ENCODE measurements at places on chromosomes 4 and X.
A peak's percentile ranks its signal among the peaks of the same experiment; 100 is the strongest.

GRCh38 chr4:86386817-86387415 is 27.1 kb upstream of the MAPK10 start:
- no peak for DNase-seq

DNA sequence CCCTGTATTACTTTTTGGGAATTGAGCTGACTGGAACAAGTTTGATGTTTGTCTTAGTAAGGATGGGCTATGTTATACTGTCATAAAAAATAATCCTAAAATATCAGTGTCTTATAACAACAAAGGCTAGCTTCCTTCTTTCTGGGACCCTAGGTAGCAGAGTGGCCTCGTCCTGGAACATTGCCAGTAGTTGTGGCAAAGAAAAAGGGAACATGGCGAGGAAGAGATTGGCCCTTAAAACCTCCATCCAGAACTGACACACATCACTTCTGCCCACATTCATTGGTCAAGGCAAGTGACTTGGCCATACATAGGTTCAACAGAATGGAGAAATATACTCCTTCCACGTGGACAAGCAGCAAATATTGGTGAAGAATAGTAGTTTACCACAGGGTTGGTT is 287.9 kb downstream of the PPP1R2C start:
- DNase-seq: no peak

DNA sequence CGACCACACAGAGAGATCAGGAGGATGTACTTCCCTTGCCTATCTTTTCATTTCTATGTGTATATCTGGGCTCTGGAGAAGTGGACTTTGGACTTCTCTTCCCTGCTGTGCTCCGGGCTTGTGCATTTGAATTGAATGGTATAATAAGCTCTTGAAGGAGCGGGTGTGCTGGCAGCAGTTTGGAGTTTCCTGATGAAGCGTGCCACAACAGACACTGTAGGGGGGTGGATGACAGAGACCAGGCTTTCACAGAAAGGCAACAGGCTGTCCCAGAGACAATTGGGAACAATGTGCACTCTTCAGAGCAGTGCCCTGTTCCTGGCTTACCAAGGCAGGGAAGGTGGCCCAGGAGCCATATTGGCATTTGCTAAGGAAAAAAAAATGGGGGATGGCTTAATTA is 170.1 kb downstream of the FRMPD4 start:
- no peak for DNase-seq

DNA sequence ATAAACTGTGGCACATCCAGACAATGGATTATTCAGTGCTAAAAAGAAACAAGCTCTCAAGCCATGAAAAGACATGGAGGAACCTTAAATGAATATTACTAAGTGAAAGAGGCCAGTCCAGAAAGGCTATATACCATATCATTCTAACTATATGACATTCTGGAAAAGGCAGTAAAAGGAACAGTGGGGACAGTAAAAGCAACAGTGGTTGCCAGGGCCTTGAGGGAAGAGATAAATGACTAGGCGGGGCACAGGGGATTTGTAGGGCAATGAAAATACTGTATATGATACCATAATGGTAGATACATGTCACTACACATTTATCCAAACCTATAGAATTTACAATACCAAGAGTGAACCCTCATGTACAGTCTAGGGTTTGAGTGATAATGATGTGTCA is 115.3 kb downstream of the ATP8A1 start:
- no peak for DNase-seq

DNA sequence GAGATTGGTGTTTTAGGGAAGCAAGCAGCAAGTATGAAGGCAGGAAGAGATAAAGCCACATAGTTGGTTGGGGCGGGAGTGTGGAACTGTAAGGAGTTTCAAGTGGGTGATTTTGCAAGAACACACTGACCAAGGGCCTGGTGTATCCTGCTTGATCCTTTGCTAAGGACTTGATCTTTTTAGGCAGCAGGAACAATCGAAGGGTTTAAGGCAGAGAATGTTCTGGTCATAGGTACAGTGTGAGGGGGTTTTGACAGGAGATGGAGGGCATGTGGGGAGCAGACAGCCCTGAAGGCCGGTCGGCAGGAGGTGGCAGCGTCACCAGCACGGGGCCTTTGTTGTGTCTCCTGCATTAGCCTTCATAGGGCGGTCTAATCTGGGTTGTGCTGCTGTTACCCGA is 54.7 kb downstream of the FAM193A start:
- DNase-seq: no peak

- DNase-seq: no peak
Measured at GRCh38 chr4:27270435-27270834, 409.8 kb downstream of the STIM2 start.

- no peak for DNase-seq
Measured at GRCh38 chrX:73446831-73447230, at the start of gene CDX4. CDX4 (plus strand) TSS chrX:73447053; CDS start chrX:73447254, 201 bp downstream.

- no peak for DNase-seq
Measured at GRCh38 chr4:81627590-81627989, 155.9 kb upstream of the RASGEF1B start.

GRCh38 chrX:101383679-101384205 is 2.2 kb downstream of the BTK start:
- no peak for DNase-seq

DNA sequence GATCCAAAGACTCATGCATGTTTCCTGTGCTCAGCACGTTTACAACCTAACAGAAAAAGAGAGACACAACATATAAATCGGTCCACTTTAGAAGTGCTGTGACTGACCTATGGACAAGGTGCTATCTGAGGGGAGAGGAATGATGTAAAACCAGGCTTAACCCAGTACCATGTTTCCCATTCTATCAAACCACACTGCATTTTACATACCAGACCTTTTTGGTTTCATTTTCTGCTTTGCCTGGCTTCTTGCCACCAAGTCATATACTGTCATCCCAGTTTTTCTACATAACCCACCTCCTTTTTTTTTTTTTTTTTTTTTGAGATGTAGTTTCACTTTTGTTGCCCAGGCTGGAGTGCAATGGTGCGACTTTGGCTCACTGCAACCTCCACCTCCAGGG is 82.2 kb downstream of the KLF8 start:
- peak; percentile 67 for DNase-seq

DNA sequence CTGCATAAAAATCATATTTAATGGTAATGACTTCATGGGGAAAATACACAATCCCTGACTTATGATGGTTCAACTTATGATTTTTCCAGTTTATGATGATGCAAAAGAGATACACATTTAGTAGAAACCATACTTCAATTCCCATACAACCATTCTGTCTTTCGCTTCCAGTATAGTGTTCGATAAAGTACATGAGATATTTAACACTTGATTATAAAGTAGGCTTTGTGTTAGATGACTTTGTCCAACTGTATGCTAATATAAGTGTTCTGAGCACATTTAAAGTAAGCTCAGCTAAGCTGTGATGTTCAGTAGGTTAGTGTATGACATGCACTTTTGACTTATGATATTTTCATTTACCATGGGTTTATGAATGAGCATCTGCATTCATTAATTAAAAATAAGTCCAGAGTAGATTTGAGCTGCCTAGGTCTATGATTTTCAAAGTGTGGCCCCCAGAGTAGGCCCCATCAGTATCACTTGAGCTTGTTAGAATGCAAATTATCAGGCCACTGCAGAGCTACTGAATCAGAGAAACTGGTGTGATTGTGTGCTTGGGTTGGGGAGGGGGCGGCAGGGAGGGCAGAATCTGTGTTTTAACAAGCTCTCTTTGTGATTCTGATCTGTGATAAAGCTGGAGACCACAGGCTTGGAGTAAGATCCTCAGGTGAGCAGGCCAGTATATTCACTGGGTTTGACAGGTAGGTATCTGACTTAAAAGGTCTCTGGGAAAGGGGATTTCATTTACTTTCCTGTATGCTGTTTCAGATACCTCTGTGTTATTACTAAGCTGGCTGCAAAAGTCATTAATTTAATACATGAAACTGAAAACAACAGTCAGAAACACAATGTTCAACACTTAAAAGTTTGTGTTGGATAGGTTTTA is 8.4 kb downstream of the ATP10D start:
- no peak for DNase-seq

- DNase-seq: no peak
Measured at GRCh38 chr4:124037236-124037635, 640.6 kb downstream of the SPRY1 start.

GRCh38 chr4:4302001-4302400 is 11.9 kb downstream of the ZBTB49 start:
- no peak for DNase-seq

DNA sequence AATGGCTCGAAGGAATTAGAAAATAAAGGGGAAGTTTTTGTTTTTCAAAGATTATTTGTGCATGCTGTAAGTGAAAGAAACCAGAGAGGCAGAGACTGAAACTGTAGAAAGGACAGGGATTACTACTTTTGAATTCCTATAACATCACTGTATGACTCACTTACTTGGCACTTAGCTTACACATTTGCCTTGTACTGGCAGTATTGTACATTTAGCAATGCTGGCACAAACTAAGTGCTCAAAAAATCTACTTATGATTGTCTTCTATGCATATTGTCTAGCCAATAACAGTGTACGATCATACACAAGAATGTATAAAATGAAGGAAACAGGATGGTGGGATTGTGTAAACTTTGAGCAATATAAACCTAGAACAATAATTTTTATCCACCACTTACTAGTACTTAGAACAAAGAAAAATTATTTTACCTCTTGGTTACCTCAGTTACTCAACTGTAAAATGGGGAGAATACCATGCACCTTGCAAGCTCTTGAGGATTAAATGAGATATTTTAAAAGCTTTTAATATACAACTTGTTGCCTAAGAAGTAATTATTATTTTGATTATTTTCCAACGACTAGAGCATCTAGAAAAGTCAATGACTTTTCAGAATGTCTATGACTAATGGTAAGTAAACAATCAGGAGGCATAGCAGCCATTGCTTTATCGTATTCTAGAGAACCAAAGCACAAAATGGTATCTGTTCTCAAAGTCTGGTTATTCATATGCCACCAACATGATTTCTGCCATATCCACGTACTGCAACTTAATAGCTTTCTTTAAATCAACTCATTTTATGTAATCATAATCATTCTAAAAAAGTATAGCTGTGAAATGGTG is 4.7 kb downstream of the FAM120C start:
- DNase-seq: no peak

DNA sequence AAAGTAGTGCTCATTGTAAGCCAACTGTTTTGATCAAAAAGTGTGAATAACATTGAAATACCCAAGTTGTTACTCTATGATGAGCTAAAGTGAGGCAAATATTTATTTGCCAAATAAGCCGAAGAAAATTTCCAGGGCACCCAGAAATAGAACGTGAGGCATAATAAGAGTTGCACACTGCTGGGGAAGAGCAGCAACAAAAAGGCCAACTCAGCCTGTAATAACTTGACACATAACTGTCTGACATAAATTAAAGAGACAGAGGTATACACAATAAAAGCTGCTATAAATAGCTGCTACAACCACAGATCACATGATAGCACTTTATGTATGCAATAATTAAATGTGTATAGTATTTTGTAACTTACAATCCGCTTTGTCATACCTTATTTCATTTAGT is 2.0 kb upstream of the ABCB7 start:
- no peak for DNase-seq

DNA sequence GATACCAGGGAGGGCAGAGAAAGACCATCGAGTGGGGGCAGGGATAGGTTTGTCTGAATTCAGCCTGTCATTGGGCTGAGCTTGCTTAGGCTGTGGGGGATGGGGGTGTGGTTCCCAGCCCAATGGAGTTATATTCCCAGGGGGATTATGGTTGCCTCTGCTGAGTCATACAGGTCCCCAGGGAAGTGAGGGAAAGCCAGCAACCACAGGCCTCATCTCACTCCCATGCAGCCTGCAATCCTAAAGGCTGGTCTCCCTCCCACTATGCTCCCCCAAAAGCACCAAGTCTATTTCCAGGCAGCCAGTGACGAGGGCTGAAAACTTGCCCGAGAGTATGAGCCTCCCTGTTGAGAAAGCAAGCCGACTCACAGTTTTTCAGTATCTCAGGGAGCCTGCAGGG is 39.3 kb downstream of the AFM start:
- peak; percentile 48 for DNase-seq

DNA sequence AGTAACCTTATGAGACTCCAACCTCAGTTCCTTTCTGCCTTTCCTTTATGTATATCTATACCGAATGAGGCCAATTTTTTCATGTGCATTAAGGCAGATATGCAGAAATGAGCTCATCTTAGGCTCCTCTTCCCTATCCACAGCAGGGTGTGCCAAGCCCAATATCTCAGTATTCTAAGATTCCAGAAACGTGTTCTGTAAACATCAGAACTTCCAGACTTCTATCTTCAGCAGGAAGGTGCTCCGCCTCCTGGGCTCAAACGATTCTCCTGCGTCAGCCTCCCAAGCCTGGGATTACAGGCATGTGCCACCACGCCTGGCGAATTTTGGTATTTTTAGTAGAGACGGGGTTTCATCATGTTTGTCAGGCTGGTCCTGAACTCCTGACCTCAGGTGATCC is 31.0 kb upstream of the CCNG2 start:
- no peak for DNase-seq

DNA sequence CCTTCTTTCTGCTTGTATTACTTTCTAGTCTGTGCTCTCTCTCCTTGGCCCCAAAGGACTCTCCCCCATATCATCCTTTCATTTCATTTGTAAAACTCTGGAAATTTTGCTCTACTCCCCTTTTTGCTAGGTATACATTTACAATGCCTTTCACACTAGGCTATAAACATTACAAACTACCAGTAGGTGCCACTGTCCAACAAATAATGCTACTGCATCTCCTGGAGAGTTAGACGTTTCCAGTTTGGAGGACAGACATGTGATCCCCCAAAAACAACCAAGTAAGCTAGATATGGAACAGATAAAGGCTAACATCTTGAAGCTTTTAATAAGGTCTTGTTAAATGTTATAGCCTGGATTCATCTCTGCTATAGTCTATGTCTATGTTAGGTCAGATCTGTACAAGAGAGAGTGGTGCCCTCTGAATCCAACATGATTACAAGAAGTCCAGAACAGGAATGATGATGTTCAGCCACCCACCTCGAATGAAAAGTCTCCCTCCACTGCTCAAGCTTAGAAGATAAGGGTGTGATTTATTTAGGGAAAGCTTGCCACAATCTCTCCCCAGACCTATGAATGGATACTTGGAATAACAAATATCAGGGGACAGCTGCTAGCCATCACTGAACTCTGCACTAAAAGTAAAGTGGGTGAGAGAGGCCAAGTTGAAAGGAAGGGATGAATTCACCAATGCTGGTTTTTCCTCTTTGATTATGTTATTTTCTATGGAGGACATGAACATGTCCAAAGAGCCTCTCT is 14.3 kb downstream of the CBR4 start:
- no peak for DNase-seq

DNA sequence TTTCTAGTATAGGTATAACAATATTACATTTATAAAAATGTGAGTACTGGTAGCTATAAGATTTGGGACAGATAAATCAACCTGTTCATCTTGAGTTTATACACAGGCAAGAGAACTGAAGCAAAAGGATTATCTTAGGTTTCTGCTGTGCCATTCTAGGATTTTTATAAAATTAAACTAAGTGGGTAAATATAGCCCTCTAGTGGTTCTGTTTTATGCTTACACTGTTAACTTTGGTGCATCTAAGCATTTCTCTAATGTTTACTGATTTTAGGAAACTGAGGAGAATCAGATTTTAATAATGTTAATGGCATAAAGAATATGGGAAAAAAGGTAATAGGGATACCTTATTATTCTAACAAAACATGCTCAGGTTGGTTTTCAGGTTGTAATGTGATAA is 1.1 kb upstream of the RRH start:
- no peak for DNase-seq

- DNase-seq: no peak
Measured at GRCh38 chr4:65880594-65880993, 210.3 kb upstream of the EPHA5 start.

GRCh38 chrX:154824638-154825037 is 9.8 kb downstream of the SMIM9 start:
- DNase-seq: no peak

All from DND-41 (cell line).